ENCODE measurements at places on chromosomes 7 and 10. TPM values are rescaled to one million over a fixed set of nuclear protein-coding genes. Genes with fewer than 3 reads are reported as not detected.

SUN3 gene
- not detected for total RNA-seq

NUTM2E gene
- total RNA-seq = not detected

GRB10 gene
- total RNA-seq = 128 TPM

PRPF18 gene
- total RNA-seq = 23.1 TPM

IFIT2 gene
- total RNA-seq = 8.9 TPM

PRF1 gene
- not detected for total RNA-seq

CYP2C19 gene
- total RNA-seq = not detected

SPDYE2B gene
- not detected for total RNA-seq

SLC16A9 gene
- total RNA-seq = not detected

DHX32 gene
- total RNA-seq = 46.9 TPM

CALHM1 gene
- total RNA-seq = not detected
